ENCODE measurements at places on chromosomes 12 and 14. TPM values are rescaled to one million over a fixed set of nuclear protein-coding genes. Genes with fewer than 3 reads are reported as not detected.

The FOXG1 gene
- polyA plus RNA-seq = 0.07 TPM

The RILPL1 gene
- polyA plus RNA-seq = 8.0 TPM

The FOXA1 gene
- polyA plus RNA-seq = 5.9 TPM

The STYK1 gene
- polyA plus RNA-seq = 0.32 TPM

The RNASE1 gene
- polyA plus RNA-seq = 0.55 TPM

The CCDC175 gene
- not detected for polyA plus RNA-seq

The FRS2 gene
- polyA plus RNA-seq = 14.9 TPM

The MGAT4C gene
- not detected for polyA plus RNA-seq
